ENCODE measurements at places on chromosomes 4 and X.

- no peak for DNase-seq
Observed at GRCh38 chrX:47497271-47497888, 14.4 kb upstream of the ZNF41 start.

GRCh38 chrX:123392921-123393320, 208.8 kb downstream of the GRIA3 start:
- DNase-seq: no peak

GRCh38 chrX:138298268-138298667, 413.2 kb downstream of the FGF13 start:
- DNase-seq: no peak

DNA sequence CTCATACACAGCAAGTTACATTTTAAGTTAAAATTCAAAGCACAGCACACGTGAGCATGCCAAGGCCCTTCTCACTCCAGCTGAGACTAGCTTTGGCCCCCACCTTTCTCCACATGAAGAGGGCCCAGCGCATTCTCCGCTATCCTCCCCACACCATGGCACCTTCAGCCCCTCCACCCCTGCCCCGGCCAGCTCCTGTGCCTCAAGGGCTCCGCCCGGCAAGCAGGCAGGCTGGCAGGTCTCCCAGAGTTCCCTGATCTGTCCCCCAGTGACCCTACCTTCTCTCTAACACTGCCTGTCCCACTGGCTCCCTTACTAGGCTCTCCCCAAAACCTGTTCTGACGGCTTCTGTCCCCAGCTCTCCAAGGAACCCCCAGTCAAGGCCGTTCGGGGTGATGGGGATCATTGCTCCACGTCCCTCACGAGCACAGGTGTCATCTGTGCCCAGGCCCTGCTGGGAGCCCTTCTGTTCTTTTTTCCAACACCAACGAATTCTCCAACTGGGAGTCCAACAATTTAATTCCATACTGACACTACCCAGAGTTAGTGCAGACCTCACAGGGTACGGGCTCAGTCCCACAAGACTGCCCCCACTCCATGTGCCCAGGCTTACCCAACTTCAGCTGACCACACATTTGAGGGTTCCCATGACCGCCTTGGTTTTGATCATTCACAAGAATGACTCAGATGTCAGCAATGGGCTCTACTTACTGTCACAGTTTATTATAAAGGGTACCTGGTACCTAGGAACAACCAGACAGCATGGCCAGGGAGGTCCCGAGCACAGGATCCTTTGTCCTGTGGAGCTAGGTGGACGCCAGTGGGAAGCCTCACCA, 4.2 kb downstream of the LETM1 start:
- DNase-seq: no peak

- DNase-seq: peak; percentile 46
Observed at GRCh38 chr4:17468619-17469221, 43.2 kb downstream of the QDPR start.

DNA sequence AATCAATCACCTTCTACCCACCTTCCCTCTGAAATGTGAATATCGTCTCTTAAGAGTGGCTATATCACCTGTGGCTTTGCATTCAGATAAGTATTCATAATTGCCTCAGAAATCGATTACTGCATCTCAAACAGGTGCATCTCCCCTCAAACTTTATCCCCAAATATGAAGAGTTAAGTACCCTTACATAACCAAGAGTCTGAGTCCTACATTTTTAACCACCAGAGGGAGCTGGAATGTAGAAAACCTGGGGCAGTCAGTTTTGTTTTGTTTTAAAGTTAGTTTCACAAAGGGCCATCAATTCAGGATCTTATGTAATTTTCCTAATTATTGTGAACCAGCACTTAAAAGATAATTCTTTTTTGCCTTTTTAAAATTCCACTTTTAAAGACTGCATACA, 5.7 kb downstream of the TCEANC start:
- peak; percentile 26 for DNase-seq

- no peak for DNase-seq
Observed at GRCh38 chr4:104930298-104930697, 216.4 kb upstream of the TET2 start.

DNA sequence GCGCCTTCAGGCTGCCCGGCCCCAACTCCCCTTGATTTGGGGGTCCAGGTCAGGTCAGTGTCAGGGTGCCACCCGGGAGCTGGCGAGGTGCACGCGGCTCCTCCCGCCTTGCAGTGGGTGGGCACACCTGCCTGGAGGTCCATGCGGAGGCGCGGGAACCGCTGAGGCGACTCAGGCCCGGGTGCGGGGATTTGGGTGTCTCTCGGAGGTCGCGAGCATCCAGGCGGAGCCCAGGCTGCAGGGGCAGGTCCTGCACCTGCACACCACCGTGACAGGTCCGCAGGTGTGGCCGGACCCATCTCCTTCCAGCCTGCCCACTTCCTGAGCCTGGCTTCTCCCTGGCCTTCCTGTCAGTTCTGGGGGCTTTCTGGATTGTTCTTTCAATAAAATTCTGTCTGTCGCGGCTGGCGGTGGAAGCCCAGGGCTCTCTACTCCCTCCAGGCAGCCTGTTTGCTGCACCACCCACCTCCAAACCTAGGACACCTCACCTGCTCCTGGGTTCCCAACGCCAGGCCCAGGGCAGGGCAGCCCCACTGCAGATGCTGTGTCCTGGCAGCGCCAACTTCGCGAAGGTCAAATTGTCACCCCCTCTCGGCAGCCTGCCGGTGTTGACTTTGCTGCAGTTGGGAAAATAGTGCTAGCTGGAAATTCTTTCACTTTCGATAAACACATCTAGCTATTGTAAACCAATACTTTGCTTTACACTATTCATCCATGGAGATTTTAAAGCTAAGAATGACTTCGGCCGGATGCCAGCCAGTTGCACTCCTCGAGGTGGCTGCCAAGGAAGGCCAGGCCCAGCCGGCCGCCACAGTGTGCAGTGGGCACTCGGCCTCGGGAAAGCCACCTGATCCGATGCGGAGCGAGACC, 35.9 kb downstream of the FGFRL1 start:
- DNase-seq: no peak

GRCh38 chrX:10189317-10190268, 32.8 kb downstream of the CLCN4 start:
- peak; percentile 64 for DNase-seq

GRCh38 chr4:110619463-110620247, 3.2 kb downstream of the PITX2 start:
- no peak for DNase-seq

GRCh38 chr4:27149541-27150212, 289.0 kb downstream of the STIM2 start:
- DNase-seq: no peak

DNA sequence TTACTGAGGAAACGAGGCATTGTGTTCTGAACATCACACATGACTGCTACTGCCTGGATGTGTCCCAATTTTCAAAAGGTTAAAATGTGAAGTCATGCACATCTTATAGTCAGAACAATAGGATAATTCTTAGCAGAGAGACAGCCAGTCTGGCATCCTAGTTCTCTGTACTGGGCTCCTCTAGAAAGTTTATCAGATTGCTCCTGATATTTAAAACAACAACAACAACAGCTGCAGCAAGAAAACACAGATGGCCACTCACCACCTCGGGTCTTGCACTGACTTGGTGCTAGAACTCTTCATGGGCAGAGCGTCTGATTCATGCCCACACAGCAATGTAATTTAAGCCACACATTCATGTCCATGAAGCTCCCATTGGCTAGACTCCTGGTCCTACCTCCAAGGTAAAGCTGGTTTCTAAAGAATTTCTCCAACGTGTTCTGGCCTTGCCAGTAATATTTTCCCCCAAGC, 33.3 kb upstream of the SLC2A9 start:
- DNase-seq: peak; percentile 94

DNA sequence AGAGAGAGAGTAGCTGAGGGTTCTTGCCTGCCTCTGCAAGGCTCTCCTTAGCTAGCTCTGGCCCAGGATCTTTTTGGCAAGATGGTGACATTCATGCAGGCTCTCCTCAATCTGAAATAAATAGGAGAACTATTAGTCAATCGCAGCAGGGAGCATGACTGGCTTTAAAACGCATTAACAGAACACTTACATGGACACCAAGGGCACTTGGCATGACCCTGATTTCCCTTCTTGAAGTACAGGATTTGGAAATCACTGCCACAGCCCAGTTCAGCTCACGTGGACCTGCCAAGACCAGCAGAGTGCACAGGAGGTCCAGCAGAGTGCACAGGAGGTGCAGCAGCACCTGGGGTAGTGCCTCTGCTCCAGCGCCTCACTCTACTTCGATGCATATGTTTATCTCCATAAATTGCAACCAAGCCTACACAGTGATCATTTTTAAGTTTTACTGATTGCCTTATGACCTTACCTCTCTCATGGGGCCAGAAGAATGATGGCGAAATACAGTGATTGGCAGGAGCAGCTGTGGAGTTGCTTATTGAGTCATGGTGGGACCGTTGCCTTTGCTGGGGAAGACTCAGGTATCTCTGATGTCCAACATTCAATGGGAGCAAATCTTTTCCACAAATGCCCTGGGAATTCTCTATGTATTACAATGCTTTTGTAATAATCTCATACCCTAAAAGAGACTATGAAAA, 122.4 kb downstream of the SYNPO2 start:
- DNase-seq: no peak

DNA sequence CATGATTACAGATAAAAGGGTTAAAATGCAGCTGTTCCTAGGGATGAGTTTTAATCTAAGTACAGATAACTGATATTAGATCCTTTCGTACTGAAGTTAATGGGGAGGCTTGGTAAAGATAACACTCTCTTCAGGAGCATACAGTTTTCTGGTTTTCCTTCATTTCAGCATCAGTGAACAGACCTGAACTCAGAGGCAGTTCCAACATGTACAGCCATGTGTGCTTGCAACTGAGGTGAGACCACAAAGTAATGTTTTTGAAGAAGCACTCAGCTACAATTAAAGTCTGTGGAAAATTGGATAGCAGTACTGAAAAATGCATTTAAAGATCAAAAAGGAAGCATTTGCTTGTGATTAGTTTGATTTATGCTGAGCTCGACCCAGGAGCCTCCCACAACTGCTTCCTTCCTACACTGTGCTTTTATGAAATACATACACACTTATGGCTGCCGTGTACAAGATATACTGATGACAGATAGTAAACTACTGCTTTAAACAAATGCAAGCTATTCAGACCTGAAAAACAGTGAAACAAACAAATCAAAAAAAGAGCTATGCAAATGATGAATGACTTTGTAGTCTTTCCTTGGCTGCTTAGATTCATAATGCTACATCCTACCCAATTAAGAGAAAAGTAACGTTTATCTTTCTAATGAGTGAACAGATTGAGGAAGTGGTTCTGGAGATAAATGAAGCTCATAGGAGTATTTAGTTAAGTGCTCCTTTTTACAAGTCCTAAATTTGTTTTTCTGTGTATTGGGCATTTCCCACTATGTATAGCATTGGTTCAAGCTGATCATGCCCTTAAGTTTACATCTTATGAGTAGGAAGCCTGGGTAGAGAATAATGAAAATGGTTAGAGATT, 68.4 kb downstream of the PDLIM5 start:
- no peak for DNase-seq

GRCh38 chr4:7356667-7357310, 77.9 kb downstream of the PSAPL1 start:
- no peak for DNase-seq

GRCh38 chr4:154623436-154623835, 11.0 kb upstream of the FGG start:
- no peak for DNase-seq

- no peak for DNase-seq
Observed at GRCh38 chr4:46986922-46987638, 6.3 kb downstream of the GABRA4 start.

DNA sequence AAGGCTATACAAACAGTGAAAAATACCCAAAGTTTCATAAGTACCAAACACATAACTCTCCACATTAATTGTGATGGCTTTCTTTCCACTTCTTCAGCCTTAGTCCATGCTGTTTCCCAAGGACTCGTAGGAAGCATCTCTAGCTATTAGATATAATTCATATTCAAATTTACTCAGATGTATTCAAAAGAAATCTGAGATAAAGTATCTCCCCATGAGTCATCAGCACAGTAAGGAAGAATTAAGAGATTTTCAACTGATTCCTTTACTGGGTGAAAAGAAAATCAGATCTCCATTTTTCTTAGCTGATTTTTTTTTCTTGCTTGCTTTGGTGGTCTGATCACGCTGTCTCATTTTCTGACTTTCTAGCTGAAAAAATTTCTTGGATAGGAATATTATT, 71.7 kb downstream of the MID1 start:
- no peak for DNase-seq

DNA sequence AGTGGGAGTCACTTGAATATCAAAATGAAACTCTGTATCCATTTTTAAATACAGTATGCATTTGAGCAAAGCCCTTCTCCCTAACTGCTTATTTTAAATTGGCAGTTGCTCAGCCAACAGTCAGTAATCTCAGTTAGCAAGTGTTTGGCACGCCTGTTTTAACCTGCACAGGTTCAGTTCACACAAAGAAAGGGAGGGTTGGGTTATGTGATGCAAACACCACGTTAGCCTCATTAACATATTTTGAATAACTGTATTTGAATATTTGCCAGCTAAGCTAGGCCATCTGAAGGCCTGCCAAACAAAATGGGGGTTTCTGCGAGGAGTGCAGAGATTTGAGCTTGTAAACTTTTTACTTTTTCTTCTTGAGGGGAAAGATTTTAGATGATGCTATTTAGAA, 19.8 kb downstream of the GAB1 start:
- DNase-seq: no peak

DNA sequence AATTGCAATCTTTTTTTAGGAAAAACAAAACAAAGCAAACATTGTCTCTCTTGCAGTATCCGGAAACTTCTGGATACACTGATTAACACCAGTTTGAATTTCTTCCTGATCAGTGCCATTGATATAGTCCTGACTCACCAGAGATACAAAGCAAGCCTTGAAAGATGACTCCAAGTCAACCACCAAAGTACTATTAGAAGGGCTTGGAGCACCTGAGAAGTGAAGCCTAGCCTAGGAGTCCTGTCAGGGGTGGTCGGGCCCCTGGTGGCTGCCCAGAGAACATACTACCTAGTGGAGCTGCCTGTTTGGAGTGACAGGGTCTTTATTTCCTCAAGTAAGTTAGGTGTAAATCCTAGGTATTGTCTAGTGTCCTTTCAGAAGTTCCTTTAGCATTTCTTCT, 593.2 kb downstream of the ZNF674 start:
- no peak for DNase-seq

DNA sequence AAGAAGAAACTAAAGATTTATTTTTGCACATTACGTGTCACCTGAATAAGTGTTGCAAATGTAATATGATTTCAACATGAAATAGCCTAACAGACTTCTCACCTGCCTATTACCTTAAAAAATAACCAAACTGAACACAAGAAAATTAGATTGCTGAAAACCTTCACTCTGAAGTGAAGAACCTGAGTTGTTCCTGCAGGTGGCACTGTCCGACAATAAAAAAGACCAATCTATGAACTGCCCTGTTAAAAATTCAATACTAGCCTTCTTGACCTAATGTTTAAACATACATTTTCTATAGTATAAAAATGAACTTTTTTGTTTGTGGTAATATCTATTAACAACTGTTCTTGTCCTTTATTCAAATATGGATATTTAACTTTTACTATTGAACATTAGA, 69.2 kb upstream of the PNPLA4 start:
- DNase-seq: peak; percentile 55

GRCh38 chrX:1248331-1249061, 20.1 kb upstream of the CSF2RA start:
- no peak for DNase-seq

Measured in kidney capillary endothelial cell (primary cell).